ENCODE measurements at places on chromosomes 7 and 10.

GRCh38 chr10:43198682-43199005 is 60.4 kb downstream of the CSGALNACT2 start:
- DNase-seq = no peak

GRCh38 chr7:131921016-131921415 is 364.6 kb upstream of the PODXL start:
- DNase-seq = no peak

- DNase-seq = no peak
These were observed 16.1 kb downstream of the NUDT13 start for GRCh38 chr10:73126343-73126742.

DNA sequence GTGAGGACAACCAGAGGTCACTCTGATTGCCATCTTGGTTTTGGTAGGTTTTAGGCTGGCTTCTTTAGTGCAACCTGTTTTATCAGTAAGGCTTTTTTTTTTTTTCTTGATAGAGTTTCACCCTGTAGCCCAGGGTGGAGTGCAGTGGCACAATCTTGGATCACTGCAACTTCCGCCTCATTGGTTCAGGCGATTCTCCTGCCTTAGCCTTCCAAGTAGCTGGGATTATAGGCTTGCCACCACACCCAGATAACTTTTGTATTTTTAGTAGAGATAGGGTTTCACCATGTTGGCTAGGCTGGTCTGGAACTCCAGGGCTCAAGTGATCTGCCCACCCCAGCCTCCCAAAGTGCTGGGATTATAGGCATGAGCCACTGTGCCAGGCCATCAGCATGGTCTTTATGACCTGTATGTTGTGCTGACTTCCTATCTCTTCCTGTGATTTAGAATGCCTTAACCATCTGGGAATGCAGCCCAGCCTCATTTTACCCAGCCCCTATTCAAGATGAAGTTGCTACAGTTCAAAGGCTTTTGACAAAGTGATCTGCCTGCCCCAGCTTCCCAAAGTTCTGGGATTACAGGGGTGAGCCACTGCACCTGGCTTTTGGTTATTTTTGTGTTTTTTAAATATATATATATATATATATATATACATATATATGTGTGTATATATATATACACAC is 7.0 kb upstream of the ZNF425 start:
- no peak for DNase-seq

Measured in stimulated activated CD8-positive, alpha-beta memory T cell treated with anti-CD3 and anti-CD28 coated beads, Interleukin-4, amount 100 ng/mL, for 1 hour (primary cell).